HL-60 (cell line): ENCODE measurements at places on chromosomes 6 and 20.

GRCh38 chr6:160329188-160329587 lies 19.0 kb upstream of the SLC22A3 start:
- no peak for DNase-seq

- no peak for DNase-seq
These were observed 573.1 kb upstream of the RNF217 start for GRCh38 chr6:124389127-124389526.

GRCh38 chr20:24783631-24784492 lies 165.2 kb upstream of the CST7 start:
- DNase-seq = no peak

- DNase-seq = no peak
These were observed 53.6 kb upstream of the PIM1 start for GRCh38 chr6:37116326-37116725.

DNA sequence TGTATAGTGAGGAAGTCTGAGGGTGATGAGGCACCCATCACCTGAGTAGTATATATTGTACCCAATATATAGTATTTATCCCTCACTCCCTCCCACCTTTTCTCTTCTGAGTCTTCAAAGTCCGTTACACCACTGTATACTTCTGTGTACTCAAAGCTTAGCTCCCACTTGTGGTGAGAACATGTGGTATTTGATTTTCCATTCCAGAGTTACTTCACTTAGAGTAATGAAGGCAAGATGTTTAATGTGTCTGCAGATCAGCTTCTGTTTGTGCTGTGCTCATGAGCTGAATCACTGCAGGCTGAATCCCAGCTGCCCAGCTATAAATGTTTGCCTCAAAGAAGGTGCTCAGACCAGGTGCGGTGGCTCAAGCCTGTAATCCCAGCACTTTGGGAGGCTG lies 139.3 kb upstream of the FOXA2 start:
- DNase-seq = no peak

- no peak for DNase-seq
These were observed 336.3 kb upstream of the NOX3 start for GRCh38 chr6:155791891-155792290.

GRCh38 chr6:26180346-26180745 lies 93.1 kb downstream of the HFE start:
- no peak for DNase-seq

DNA sequence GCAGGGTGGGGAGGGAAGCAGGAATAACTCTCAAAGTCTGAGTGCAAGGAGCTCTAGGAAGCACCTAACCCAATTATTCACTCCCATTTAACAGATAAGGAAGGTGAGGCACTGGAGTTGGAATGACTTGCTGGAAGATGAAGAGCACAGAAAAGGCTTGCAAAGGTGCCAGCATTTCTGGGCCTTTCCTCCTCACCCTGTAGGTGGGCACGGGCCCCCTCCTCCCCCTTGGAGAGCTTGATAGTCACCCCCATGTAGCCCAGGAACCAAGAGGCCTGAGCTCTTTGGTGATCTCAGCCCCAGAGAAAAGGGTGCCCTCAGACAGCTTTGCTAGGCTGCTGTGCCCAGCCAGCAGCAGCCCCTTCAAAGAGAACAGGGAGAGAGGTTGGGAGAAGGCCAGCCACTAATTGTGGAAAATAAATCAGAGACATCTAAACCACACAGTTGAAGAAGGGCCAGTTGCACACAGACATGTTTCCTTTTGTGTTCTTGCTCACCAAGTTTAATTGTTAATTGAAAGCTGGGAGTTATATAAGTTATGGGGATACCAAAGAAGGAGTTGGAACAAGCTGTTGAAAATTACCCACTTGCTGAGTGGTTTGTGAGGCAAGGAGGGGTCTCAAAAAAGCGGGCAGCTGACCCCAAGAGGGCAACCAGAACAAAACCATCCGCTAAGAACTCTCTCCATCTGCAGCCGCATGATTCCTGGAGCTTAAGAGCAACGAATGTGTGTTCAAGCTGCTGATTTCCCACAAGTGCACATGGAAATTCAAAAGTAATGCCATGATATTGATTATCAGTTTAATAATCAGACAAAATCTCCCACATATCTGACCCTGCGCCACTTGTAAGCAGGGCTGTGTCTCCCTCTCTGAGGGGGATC lies 77.0 kb downstream of the MRPL14 start:
- DNase-seq = no peak

DNA sequence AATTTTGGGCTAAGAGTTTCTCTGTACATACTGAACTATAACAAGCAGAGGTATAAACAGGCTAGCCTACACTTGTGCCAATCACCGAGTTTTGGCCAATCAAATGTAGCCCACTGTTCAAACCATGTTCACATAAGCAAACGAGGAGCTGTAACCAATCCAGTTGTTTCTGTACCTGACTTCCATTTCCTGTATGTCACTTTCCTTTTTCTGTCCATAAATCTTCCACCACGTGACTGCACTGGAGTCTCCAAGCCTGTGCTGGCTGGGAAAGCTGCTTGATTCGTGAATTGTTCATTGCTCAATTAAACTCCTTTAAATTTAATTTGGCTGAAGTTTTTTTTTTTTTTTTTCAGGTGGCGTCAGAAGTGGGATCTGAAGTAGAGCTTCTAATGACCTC lies 332.9 kb downstream of the RNF144B start:
- no peak for DNase-seq

- DNase-seq = no peak
These were observed 75.4 kb downstream of the ZNF133 start for GRCh38 chr20:18363708-18364107.
